ENCODE measurements at places on chromosomes 16 and 17. TPM values are rescaled to one million over a fixed set of nuclear protein-coding genes. Genes with fewer than 3 reads are reported as not detected.
A peak's percentile ranks its signal among the peaks of the same experiment; 100 is the strongest.

GRCh38 chr16:77344341-77344740 is 90.5 kb downstream of the ADAMTS18 start:
- no peak for DNase-seq
- no peaks in the 10 kb centered on the region for H3K4me1 ChIP-seq
- H3K27me3 ChIP-seq = peaks cover 4% of the 10 kb centered on the region
- no peaks in the 10 kb centered on the region for H3K36me3 ChIP-seq
- H3K27ac ChIP-seq = no peak overlapping the region

GRCh38 chr17:66347661-66348514 is 45.5 kb downstream of the PRKCA start:
- no peak for DNase-seq
- H3K4me3 ChIP-seq = no peak overlapping the region
- H3K36me3 ChIP-seq = peaks cover 21% of the 10 kb centered on the region
- no peaks in the 10 kb centered on the region for H3K27me3 ChIP-seq
- H3K27ac ChIP-seq = peak overlapping the region; percentile 52

- H3K36me3 ChIP-seq = no peaks in the 10 kb centered on the region
- DNase-seq = no peak
- no peaks in the 10 kb centered on the region for H3K4me1 ChIP-seq
- H3K4me3 ChIP-seq = no peak overlapping the region
- no peaks in the 10 kb centered on the region for H3K27me3 ChIP-seq
- no peak overlapping the region for H3K27ac ChIP-seq
These were observed 35.4 kb downstream of the WNT3 start for GRCh38 chr17:46783031-46783593.

- H3K4me1 ChIP-seq = no peaks in the 10 kb centered on the region
- no peak overlapping the region for H3K27ac ChIP-seq
- no peaks in the 10 kb centered on the region for H3K36me3 ChIP-seq
These were observed 158.2 kb downstream of the AIPL1 start for GRCh38 chr17:6276711-6277110.

The LRRC75A gene
- total RNA-seq = 1.7 TPM

GRCh38 chr17:12320286-12320685 is 299.6 kb downstream of the MAP2K4 start:
- H3K36me3 ChIP-seq = no peaks in the 10 kb centered on the region
- H3K27ac ChIP-seq = no peak overlapping the region
- no peaks in the 10 kb centered on the region for H3K27me3 ChIP-seq
- H3K4me3 ChIP-seq = no peak overlapping the region
- DNase-seq = no peak
- no peaks in the 10 kb centered on the region for H3K4me1 ChIP-seq

DNA sequence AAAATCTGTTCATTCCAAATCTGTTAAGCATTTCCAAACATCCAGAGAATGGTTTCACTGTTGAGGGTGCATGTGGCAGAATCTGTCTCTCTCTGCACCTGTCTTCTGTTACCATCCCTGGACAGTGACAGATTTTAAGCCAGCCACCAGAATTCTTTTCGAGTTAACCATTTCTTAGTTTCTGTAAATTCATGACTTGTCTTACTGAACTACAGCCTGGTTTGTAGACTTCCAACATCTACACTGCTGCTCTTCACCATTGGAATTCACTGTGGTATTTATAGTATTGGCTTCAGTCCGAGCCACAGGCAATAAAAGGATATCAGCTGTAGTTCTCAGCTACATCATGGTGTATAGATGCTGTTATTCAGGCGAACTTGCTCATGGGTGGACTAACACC is 47.6 kb downstream of the GOSR1 start:
- H3K27ac ChIP-seq = no peak overlapping the region
- H3K4me1 ChIP-seq = peaks cover 2% of the 10 kb centered on the region
- H3K27me3 ChIP-seq = no peaks in the 10 kb centered on the region
- peaks cover 22% of the 10 kb centered on the region for H3K36me3 ChIP-seq
- no peak overlapping the region for H3K4me3 ChIP-seq

DNA sequence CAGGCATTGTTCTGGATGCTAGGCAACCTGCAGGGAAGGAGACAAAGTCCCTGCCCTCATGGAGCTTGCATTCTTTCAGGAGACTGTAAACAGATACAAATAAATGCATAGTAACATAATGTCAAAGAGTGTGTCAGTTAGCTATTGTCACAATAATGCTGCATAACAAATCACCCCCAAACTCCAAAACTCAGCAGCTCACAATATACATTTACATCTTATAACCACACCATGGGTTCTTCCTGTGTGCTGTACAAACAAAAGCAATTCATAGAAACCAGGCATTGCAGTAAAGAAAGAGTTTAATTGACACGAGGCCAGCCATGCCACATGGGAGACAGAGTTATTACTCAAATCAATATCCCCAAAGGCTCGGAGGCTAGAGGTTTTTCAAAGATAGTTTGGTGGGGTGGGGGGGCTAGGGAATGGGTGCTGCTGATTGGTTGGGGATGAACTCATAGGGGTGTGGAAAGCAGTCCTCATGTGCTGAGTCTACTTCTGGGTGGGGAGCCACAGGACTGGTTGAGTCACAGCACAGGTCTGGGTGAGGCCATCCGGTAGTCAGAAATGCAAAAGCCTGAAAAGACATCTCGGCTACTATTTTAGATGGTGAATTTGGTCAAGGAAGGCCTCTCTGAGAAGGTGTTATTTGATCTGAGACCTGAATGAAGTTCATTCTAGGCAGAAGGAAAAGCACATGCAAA is 79.0 kb downstream of the GPRC5B start:
- peaks cover 4% of the 10 kb centered on the region for H3K36me3 ChIP-seq
- H3K4me3 ChIP-seq = no peak overlapping the region
- no peak for DNase-seq
- H3K27ac ChIP-seq = no peak overlapping the region
- H3K4me1 ChIP-seq = peaks cover 13% of the 10 kb centered on the region

DNA sequence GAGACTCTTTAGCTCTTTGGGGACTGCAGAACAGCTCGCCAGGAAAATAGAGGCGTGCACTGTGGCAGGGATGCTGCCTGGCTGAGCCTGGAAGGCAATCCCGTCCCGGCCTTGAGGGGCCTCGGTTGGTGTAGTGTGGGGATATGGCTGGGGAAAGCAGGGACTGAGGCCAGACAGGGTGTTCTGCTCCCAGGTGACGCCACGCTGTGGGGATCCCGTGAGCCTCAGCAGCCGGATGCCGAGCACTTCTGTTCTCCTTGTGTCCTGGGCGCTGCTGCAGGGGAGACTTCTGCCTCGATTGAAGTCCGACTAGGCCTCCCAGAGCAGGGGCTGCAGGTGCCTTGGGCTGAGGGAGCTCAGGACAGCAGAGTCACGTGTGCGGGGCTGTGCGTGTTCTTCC is 72.6 kb downstream of the BANP start:
- H3K4me3 ChIP-seq = no peak overlapping the region
- no peaks in the 10 kb centered on the region for H3K36me3 ChIP-seq
- H3K4me1 ChIP-seq = peaks cover 7% of the 10 kb centered on the region
- H3K27ac ChIP-seq = no peak overlapping the region
- no peaks in the 10 kb centered on the region for H3K27me3 ChIP-seq

DNA sequence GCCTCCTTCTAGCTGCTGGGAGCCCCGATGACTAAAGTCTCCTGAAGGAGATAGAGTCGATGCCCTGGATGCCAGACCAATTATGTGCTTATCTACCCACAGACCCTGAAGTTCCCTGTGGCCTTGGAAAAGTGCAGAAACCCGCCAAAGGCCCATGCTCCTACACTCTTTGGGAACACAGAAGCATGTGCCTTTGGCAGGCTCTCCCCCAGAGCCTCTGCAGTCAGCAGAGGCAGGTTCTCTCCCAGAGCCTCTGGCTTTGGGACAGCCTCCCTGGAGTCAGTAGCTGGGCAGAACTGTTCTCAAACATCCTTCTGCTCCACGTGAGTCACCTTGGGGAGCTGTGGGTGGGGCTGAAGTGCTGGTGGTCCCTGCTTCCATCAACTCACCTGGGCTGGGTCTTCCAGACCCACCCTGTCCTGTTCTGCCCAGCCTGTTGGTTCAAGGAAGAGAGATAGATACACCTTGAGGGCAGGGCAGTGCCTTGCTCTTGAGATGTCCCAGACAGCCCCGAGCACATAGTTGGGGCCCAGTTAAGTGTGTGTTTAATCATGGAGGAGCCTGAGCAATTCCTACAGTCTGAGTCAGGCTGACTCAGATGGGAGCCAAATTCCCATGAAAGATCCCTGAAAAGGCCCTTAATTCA is 3.2 kb upstream of the CDK5RAP3 start:
- peaks cover 4% of the 10 kb centered on the region for H3K36me3 ChIP-seq
- DNase-seq = no peak
- no peak overlapping the region for H3K4me3 ChIP-seq
- H3K27ac ChIP-seq = no peak overlapping the region
- H3K4me1 ChIP-seq = peaks cover 16% of the 10 kb centered on the region

GRCh38 chr17:58336456-58337209 is 8.0 kb upstream of the TSPOAP1 start:
- H3K27me3 ChIP-seq = peaks cover 12% of the 10 kb centered on the region
- H3K27ac ChIP-seq = peak overlapping the region; percentile 100
- peak overlapping the region; percentile 100 for H3K4me3 ChIP-seq
- DNase-seq = no peak
- H3K36me3 ChIP-seq = peaks cover 64% of the 10 kb centered on the region

DNA sequence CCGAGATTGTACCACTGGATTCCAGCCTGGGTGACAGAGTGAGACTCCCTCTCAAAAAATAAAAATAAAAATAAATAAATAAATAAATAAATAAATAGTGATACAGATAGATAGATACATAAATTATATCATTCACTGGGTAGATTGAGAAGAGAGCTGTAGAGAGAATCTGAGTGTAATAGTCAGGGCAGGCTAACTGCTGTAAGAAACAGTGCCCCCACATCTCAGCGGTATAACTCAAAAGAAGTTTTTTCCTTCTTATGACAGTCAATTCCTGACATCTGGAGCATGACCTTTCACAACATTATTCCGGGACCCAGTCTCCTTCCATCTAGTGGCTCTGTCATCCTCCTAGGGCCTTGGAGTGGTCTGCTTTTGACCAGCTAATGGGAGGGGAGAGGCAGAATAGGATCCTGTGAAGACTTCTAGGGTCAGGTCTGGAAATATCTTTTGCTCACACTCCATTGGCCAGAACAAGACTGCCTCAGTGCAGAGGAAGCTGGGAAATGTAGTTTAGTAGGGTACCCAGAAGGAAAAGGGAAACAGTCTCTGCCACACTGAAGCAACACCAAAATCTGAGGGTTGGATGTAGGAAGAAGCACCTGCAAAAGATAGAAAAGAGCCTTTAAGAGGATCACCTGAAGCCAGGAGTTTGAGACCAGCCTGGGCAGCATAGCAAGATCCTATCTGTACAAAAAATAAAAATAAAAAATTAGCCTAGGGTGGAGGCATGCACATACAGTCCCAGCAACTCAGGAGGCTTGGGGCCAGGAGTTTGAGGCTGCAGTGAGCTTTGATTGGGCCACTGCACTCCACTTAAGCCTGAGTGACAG is 3.0 kb upstream of the QPRT start:
- no peaks in the 10 kb centered on the region for H3K27me3 ChIP-seq
- no peaks in the 10 kb centered on the region for H3K36me3 ChIP-seq
- H3K4me1 ChIP-seq = peaks cover 20% of the 10 kb centered on the region

Data from activated naive CD8-positive, alpha-beta T cell treated with anti-CD3 and anti-CD28 coated beads for 36 hours (primary cell).